ENCODE measurements at places on chromosomes 3 and 15.
A peak's percentile ranks its signal among the peaks of the same experiment; 100 is the strongest.

- no peak for DNase-seq
Measured at GRCh38 chr3:190892395-190892902, 30.0 kb upstream of the GMNC start.

DNA sequence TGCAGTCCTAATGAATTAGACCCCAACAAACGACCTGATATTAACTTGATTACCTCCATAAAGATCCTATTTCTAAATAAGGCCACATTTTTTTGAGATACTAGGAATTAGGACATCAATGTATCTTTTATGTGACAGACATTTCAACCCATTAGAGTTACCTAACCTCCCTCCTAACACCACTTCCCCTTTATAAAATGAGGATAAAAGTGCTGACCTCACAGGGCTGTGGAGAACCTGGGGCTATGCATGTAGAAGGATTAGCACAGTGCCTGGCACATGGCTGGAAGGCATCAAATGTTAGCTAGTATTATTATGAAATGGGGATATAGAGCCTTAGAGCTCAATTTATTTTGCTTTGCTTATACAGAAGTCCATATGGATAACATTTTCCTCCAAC is 53.5 kb upstream of the LRRN1 start:
- no peak for DNase-seq

GRCh38 chr3:134896696-134897095 is 101.6 kb downstream of the EPHB1 start:
- DNase-seq, result no peak

DNA sequence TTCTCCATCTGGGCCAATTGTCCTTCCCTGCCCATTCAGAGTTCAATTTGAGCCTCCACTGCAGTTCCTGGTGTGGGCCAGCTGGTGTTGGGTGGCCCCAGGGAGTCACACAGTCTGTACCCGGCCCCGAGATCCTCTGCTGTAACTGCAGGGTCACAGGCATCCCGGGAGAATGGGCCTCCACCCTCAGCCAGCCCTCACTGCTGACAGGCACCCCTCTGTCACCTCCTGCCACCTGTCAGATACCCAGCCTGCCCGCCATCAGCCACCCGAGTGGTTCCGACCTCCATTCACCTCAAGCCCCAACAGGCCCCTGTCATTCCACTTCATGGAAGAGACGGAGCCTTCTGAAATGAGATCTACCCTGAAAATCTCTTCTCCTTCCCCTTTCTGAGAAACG is 73.2 kb downstream of the ST8SIA2 start:
- DNase-seq, result no peak

DNA sequence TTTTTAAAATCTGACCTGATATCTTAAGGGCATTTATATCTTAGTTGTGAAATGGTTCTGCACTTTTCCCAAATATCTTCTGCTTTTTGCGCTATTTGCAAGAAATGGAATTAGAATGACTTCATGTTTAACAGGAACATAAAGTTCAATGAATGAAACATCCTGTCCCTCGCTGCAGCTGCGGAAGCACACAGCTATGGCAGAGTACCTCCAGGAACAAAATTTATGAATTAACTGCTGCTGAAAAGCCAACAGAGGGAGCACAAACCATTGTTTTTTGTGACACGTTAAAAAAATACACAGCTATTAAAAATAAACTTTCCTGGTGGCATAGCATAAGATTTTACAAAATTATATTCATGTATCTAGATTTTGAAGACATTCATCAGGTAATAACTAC is 404.4 kb upstream of the MDFIC2 start:
- no peak for DNase-seq

GRCh38 chr15:41994171-41994650 is 21.9 kb upstream of the EHD4 start:
- DNase-seq, result no peak

GRCh38 chr3:197356275-197356674 is 57.9 kb upstream of the DLG1 start:
- no peak for DNase-seq

DNA sequence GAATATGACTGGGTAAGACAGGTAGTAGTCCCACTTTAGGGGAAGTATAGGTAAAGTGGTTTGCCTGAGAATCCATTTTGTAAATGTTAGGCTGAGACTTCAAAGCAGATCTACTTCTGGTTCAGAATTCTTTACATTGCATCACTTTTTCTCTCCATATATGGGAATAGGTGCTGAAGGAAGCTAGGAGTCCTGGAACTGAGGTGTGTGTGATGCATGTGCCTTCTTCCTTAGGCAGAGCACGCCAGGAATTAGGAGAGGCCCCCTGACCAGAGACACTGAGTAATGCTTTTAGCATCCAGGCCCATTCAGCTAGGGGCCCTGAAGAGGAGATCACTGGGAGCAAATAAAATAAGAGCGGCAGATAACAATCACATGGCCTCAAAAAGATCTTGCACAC is 69.2 kb upstream of the DCP1A start:
- no peak for DNase-seq

DNA sequence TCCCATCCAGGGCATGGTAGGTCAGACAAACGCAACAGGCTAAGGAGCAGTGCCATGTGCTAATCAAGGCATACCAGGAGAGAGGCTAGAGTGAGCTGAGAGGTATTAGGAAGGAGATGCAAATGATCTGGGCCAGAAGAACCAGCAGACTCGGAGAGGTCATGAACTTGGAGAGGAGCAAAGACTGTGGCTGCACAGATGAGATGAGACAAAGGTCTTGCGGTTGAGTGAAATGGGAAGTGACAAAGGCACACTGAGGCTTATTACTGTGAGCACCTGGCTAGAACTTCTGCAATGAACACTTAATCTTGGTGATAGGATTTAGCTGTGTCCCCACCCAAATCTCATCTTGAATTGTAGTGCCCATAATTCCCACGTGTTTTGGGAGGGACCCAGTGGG is 380.2 kb downstream of the ULK4 start:
- DNase-seq, result no peak

- DNase-seq, result no peak
Measured at GRCh38 chr3:49277383-49277775, 347 bp upstream of the C3orf62 start.

- no peak for DNase-seq
Measured at GRCh38 chr3:49670940-49671290, 3.2 kb upstream of the APEH start.

DNA sequence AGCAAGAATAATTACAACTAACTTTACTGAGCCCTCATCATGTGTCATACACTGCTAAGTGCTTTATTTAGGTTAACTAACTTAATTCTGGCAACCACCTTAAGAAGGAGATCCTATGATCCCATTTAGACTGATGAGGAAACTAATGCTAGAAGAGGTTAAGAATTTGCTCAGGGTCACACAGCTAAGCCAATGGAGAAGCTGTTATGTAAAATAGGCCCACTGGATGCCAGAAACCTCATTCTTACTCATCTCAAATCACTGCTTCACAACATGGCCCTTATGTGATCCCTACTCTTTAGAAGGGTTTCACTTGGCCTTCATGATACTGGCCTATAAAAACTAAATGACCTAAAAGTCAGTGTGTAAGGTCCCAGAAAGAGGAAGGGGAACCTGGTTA is 41.2 kb downstream of the IMPG2 start:
- DNase-seq, result no peak

DNA sequence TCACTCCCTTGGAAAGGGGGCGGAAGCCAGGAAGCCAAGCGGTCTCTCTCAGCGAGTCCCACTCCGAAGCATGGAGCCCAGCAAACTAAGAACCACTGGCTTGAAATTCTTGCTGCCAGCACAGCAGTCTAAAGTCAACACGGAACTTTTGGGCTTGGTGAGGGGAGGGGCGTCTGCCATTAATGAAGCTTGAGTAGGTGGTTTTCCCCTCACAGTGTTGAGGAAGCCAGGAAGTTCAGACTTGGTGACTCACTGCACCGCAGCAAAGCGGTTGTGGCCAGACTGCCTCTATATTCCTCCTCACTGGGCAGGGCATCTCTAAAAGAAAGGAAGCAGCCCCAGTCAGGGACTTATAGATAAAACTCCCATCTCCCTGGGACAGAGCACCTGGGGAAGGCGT is 665.4 kb upstream of the CBLB start:
- DNase-seq, result peak; percentile 47

Measured in stimulated activated CD4-positive, alpha-beta T cell treated with anti-CD3 and anti-CD28 coated beads, Interleukin-2, amount 100 ng/mL, for 24 hours (primary cell).